Heart right ventricle (tissue), 16 donors: ENCODE measurements at places on chromosomes 1 and 21.

- H3K4me1 ChIP-seq: no peaks in the 10 kb centered on the region
- no peak overlapping the region for H3K4me3 ChIP-seq
- DNase-seq: no peak
Measured at GRCh38 chr1:99860703-99861102, 10.5 kb downstream of the AGL start.

GRCh38 chr1:158972841-158973240 is 36.9 kb upstream of the IFI16 start:
- no peaks in the 10 kb centered on the region for H3K27me3 ChIP-seq
- no peak overlapping the region for H3K4me3 ChIP-seq
- H3K36me3 ChIP-seq: no peaks in the 10 kb centered on the region

DNA sequence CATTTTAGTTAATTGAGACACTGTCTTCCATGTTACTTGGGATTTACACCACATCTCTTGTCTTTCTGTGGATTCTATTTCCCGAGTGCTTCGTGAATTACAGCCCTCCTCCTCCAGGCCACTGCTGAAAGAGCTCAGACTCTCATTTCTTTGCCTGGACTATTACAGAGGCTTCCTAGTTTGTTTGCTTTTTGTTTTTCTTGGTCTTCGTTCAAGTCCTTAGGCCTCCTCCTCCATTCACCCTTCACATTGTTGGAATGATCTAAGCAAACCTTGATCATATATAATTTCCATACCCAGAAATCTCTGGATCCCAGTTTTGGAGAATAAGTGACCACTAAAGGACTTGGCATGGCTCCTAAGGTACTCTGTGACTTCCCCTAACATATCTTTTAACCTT is 94.1 kb downstream of the CNIH3 start:
- no peak overlapping the region for H3K4me3 ChIP-seq
- no peak overlapping the region for H3K27ac ChIP-seq
- no peak for DNase-seq
- H3K4me1 ChIP-seq: no peaks in the 10 kb centered on the region
- no peaks in the 10 kb centered on the region for H3K36me3 ChIP-seq

DNA sequence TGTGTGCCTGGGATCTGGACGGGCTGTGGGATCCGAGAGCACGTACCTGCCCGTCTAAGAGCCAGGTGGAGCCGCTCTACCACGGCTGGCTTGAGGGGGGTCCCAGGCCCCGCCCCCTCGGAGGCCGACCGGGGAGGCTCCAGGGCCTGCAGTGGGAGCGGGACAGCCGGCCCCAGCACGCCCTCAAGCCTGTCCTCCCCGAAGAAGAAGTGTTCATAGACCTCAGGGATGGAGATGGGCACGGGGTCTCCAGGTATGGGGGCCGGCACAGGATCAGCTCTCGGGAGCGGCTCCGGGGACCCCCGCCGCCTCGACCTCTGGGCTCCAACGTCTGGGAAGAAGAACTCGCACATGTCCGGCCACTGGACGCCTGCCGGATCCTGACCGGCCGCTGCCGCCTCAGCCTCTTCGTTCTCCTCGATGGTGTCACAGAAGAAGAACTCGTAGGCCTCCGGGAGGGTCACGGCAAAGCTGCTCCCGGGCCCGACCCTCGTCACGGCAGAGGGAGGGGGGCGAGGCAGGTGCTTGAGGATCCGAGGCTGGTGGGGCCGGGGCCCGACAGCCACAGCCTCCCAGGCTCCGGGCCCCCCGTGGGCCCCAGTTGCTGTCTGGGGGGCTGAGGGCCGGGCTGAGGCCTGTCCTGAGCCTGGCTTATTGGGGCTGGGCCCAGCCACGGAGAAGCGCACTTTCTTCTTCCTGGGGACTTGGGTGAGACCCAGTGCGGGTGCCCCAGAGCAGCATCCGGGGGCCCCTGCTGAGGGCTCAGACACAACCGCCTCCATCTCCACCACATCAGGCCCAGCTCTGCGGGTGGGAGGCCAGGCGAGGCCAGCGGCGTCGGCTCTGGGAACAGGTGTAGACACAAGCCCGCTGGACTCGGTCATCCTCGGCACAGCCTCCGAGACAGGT is 2.8 kb downstream of the PERM1 start:
- no peak for DNase-seq
- no peaks in the 10 kb centered on the region for H3K27me3 ChIP-seq
- no peaks in the 10 kb centered on the region for H3K36me3 ChIP-seq
